Caudate nucleus (tissue), 63 donors: ENCODE measurements at places on chromosomes 13 and 19.
A peak's percentile ranks its signal among the peaks of the same experiment; 100 is the strongest.

DNA sequence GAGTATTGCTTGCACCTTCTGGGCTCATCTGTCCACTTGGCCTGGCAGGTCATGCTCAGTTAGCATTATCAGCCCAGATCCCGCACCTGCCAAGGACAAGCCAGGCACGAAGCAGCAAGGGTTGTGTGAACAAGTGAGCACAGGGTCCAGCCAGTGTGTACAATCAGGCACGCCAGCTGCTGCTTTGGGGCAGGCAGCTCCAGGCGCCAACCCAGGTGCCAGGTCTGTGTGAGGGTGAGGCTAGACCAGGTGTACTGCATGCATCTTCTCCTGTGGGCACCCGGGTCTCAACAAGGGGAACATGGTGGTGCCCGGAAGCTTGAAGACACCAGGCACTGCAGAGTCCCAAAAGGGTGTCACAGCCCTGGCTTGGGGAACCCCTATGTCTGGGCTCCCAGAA is 1446.8 kb downstream of the PCDH9 start:
- no peak for DNase-seq

GRCh38 chr13:111219280-111219679 is 101.2 kb upstream of the TEX29 start:
- no peak for DNase-seq

DNA sequence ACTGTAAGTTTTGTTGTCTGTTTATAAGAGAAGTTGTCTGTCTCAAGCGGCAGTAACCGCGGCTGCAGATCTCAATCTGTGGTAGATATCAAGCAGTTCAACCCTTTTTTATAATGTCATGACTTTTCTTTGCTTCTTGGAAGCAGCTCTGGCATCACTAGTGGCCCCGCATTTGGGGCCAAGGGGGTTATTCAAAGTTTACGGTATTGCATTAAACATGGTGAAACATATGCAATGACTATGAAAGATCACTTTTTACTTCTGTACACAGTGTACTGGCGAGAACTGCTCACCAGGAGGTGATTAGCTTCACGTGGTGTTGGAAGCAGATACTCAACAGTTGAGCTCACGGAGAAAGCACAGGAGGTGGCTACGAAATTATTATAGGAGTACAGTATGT is 4.6 kb upstream of the FFAR3 start:
- no peak for DNase-seq

DNA sequence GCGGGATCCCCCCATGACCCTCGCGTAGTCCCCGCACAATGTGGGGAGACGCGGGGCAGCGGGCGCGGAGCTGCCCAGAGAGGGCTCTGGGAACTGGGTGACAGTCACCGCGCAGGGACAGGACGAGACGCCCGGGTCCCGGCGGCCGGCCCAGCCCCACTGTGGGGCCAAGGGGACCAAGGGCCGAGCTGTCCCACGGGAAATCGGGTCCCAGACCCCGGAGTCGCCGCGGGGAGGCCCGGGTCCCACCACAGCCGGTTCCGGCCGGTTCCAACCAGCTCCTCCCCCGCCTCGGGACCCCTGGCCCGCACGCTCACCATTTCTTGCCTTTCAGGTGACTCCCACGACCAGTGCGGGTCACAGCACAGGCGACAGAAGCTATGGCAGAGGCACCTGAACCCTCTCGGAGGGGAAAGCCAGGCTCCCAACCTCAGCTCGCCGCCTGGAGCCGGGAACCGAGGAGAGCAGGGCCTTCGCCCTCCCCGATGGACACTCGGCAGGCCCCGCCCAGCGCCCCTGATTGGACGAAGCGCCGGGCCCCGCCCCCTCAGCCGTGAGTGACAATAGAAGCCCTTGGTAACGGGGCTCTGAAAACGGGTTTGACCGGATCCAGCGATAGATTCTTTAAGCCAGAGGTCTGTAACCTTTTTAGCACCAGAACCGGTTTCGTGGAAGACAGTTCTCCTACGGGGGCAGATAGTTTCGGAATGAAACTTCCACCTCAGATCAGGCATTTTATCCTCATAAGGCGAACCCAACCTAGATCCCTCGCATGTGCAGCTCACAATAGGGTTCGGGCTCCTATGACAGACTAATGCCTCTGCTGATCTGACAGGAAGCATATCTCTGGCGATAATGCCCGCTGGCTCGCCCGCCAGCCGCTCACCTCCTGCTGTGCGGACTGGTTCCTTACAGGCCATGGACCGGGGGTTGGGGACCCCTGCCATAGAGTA is at the start of gene ZNF433:
ZNF433 (minus strand) TSS at position 460 of the 953 bp plus-strand sequence; CDS start at position 320, 140 bp downstream.
- peak; percentile 80 for DNase-seq

GRCh38 chr13:101690871-101691270 is 238.4 kb downstream of the ITGBL1 start:
- no peak for DNase-seq

GRCh38 chr13:94656766-94657165 is 55.1 kb downstream of the GPR180 start:
- DNase-seq: no peak

GRCh38 chr13:111048387-111048786 is 66.7 kb upstream of the ARHGEF7 start:
- DNase-seq: no peak

GRCh38 chr19:10289836-10290356 is at the start of gene ICAM5:
Gene ICAM5 (plus strand): TSS chr19:10289952. CDS start chr19:10290044, 92 bp downstream.
- peak; percentile 39 for DNase-seq

- no peak for DNase-seq
Measured at GRCh38 chr19:11964496-11964857, 363 bp upstream of the ZNF763 start.

DNA sequence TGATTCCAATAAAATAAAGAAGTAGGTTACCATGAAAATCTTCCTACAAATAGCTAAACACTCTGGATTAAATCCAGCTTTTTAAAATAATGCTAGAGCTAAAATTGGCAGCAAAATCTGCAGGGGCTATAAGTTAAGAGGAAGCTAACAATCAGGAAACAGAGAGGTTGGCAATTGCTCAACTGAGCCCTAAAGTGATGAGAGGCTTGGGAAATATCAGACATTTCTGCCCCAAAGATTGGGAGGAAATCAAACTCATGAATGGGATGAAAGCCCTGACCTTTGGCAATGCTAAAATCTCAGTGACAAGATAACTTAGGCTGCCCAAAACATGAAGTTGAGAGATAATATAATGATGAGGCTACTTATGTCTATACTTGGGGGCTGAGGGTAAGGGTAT is 1437.9 kb downstream of the EFNB2 start:
- no peak for DNase-seq

DNA sequence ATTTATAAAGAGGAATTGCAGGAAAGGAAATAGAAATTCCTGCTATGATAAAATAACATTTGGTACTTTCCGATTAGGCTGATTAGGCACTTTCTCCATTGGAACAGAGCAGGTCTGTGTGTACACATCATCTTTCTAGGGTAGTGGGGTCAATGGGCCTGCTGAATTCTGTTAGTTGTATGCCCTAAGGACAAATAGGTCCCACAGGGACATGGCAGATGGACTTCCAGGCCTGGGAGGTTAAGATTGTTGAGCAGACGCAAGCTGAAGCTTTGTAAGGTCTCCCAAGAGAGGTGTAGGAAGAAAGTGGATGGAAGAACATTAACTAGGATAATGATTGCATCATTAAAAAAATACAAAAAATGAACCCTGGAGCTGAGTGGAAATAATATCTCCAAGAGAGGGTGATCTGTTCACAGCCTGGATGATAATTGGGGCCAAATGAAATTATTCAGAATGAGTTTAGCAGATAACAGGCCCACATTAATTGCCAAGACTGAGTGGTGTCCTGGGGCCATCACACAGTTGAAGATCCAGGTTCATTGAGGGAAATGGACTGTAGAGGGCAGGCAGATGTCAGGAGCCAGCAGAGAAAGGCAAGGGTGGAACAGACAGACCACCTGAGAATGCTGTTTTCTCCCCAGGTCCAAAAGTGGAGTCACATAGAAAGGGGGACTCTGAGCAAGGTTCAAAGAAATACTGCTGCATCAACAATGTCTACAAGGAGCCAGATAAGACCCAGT is 215.1 kb downstream of the DNAJC15 start:
- no peak for DNase-seq

DNA sequence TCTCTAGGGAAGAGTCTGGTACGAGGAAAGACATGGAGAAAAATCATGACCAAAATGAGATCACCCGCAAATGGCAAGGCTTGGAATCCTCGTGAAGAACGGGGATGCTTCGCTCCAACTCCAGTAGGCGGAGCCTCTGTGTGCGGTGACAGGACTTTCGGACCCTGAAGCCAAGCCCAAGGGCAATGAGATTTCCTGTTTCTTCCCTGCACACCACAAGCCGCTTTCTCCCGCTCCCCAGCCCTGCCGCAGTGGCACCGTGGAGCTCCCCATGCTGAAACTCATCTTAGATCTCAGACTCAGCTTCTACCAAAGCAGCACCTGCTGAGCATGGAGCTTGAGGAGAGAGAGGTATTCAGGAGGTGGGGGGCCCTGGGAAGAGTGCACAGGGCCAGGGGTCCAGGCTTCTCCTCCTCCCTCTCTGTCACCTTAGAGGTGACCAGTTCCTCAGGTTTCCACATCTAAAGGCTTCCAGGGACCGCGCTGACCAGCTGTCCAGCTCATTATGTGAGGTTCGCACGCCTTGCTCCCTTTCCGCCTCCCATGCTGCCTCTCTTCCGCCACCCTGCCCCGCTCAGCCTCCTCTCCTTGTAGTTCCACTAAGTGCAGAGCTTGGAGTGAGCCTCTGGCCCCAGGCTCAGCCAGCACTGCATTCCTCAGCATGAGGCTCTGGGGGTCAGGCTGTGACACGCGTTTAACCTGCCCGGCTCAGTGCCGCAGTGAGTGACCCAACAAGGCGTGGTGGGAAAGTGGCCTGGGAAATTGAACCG is 153.8 kb upstream of the SOX1 start:
- no peak for DNase-seq

GRCh38 chr19:56356944-56357343 is 36.4 kb downstream of the ZNF582 start:
- no peak for DNase-seq

- DNase-seq: no peak
Measured at GRCh38 chr13:113403255-113404104, 39.5 kb upstream of the GRTP1 start.

GRCh38 chr13:109212650-109213049 is 573.7 kb downstream of the IRS2 start:
- DNase-seq: no peak

DNA sequence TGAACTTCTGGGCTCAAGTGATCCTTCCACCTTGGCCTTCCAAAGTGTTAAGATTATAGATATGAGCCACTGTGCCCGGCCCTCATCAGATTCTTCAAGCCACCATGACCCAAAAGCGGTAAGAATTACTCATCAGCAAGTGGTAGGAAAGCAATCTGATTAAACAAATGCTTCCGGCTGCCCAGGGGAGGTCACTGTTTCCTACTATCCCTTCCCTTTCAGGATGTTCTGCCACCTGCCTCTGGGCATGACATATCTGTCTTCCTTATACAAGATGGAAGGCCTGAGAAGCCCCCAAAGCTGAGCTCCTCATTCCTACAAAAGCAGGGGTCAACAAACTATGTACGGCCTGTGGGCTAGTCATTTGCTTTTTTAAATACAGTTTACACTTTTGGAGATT is 7.0 kb downstream of the ABHD8 start:
- no peak for DNase-seq

DNA sequence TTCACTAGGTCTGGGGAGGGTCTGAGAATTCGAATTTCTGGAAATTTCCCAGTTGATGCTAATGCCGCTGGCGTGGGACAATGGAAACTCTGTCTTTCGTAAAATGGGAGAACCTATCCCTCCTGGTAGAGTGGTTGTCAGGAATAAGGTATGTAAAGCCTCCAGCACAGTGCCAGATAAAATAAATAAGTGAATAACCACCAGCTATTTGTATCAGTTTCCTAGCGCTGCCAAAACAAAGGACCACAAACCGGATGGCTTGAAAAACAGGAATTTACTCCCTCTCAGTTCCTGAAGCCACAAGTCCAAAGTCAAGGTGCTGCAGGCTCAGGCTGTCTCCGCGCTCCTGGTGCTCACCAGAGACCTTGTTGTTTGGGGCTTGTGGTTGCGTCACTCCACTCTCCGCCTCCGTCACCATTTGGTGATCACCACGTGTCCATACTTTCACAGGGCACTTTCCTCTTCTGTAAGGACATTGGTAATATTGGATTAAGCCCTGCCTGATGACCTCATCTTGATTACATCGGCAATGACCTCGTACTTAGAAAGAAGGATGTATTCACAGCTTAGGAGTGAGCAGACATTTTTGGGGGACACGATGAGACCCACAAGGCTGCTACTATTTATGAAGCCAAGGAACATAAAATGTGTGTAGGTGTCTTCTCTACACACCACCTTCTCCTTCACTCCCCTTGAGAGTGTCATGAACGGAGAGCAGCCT is 428.5 kb downstream of the IRS2 start:
- DNase-seq: no peak

DNA sequence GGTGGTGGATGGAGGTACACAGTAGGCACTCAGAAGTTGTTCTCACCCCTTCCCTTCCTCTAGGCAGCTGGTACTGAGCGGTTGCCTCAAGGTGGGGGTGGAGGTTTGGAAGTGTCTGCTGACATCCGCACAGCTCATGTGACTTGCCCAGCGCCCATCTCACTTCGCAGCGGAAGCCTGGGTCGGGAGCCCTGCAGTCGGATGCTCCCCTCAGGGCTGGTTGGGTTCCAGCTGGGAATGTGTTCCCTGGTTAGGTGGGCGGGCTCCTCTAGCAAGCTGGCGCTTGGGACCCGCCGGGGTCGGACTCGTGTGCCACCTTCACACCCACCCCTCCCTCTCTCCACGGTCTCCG is 10.2 kb downstream of the PPP1R37 start:
- DNase-seq: peak; percentile 12

DNA sequence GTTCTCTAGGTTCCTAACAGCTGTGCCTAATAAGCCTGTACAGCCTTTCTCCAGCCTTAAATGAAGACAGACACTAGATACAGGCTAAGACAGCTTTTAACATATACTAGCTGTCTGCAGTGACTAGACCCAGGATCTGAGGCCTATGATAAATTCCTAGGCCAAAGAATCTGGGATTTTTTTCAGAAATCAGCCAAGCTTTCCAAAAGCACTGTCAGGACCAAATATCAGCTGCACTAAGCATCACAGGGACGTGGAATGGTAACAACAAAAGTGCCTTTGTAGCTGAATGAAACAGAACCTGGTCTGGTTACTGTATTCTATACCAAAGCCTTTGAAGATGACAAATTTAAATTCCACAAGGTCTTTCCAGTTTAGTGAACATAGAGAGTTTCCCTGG is 77.9 kb upstream of the DOCK9 start:
- no peak for DNase-seq

DNA sequence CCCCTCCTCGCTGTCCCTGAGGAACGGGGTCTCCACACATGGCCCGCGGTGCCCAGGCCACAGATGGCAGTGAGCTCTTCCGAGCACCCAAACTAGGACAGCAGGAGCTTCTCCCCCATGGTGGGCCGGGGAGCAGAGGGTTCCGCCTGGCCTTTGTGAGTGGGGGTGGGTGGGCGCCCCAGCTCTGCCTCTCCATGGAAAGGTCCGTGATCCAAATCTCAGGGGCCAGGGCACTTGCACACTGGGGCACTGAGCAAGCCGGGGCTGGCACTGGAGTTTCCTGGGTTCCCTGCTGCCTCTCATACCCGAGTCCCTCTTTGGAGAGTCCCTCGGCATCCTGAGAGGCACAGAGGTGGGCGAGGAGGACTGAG is 2.2 kb upstream of the DIRAS1 start:
- DNase-seq: no peak

GRCh38 chr13:61086087-61086486 is 329.6 kb downstream of the PCDH20 start:
- no peak for DNase-seq

- DNase-seq: no peak
Measured at GRCh38 chr19:17005000-17005399, 21.6 kb downstream of the CPAMD8 start.
